ENCODE measurements at places on chromosomes 1 and 21.

DNA sequence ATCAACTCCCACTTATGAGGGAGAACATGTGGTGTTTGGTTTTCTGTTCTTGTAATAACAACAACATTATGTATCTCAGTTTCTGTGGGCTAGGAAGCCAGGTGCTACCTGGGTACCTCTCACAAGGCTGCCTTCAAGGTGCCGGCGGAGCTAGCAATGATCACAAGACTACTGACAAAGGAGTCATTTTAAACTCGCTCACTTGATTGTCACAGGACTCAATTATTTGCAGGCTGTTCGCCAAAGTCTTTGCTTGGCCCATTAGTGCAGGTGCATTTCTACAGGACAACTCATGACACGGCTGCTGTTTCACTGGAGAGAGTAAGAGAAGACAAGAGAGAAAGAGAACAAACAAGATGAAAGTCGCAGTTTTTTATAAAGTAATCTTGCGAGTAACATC, 1237.4 kb upstream of the TMPRSS15 start:
- no peak for DNase-seq
- no peaks in the 10 kb centered on the region for H3K27me3 ChIP-seq
- no peaks in the 10 kb centered on the region for H3K36me3 ChIP-seq
- H3K27ac ChIP-seq: no peak overlapping the region
- H3K4me3 ChIP-seq: no peak overlapping the region

GRCh38 chr1:29271724-29272123, 35.4 kb downstream of the PTPRU start:
- H3K4me1 ChIP-seq: no peaks in the 10 kb centered on the region
- no peak overlapping the region for H3K27ac ChIP-seq
- no peak for DNase-seq
- H3K36me3 ChIP-seq: no peaks in the 10 kb centered on the region

GRCh38 chr1:65812065-65812464, 19.4 kb downstream of the PDE4B start:
- H3K4me3 ChIP-seq: no peak overlapping the region
- peaks cover 9% of the 10 kb centered on the region for H3K27me3 ChIP-seq
- H3K36me3 ChIP-seq: no peaks in the 10 kb centered on the region
- H3K4me1 ChIP-seq: no peaks in the 10 kb centered on the region

DNA sequence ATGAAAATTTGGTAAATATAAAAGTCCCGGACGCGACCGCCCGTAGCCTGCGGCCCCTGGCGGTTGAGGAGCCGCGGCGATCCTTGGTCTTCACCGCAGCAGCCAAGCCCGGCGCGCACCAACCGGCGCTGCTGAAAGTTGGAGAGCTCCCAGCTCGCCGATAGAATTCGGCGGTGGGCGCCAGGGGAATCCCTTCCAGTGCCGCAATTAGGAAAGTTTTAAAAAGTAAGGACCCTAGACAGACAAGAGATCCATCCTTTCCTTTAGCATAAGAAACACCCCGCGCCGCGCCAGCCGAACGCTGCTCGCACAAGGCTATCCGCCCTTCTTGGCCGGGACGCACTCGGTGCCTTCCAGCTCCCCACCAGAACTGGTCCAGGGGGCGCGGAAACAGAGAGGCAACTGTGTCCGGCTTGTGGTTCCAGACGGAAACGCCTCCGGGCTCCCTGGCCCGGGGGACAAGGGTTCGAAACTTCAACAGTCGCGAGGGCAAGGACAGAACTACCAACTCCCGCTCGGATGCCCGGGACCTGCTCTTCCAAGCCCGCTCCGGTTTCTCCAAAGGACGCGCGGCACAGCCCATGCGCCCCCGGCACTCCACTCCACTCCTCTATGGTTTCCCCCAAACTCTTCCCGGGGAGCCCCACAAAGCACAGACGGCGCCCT, 1.7 kb downstream of the FAM78B start:
- H3K4me1 ChIP-seq: peaks cover 17% of the 10 kb centered on the region

- H3K4me3 ChIP-seq: no peak overlapping the region
- no peaks in the 10 kb centered on the region for H3K36me3 ChIP-seq
- peaks cover 26% of the 10 kb centered on the region for H3K27me3 ChIP-seq
- H3K4me1 ChIP-seq: no peaks in the 10 kb centered on the region
- DNase-seq: no peak
- H3K27ac ChIP-seq: no peak overlapping the region
Observed at GRCh38 chr1:19033926-19034680, 77.6 kb upstream of the IFFO2 start.

GRCh38 chr1:63621075-63621474, 27.9 kb downstream of the PGM1 start:
- DNase-seq: no peak
- peaks cover 14% of the 10 kb centered on the region for H3K4me1 ChIP-seq
- no peak overlapping the region for H3K4me3 ChIP-seq
- peak overlapping the region; percentile 67 for H3K27ac ChIP-seq
- no peaks in the 10 kb centered on the region for H3K27me3 ChIP-seq
- peaks cover 8% of the 10 kb centered on the region for H3K36me3 ChIP-seq

GRCh38 chr1:203680765-203681164, 54.1 kb downstream of the ATP2B4 start:
- no peak for DNase-seq
- H3K27ac ChIP-seq: no peak overlapping the region
- H3K4me1 ChIP-seq: peaks cover 11% of the 10 kb centered on the region
- H3K36me3 ChIP-seq: no peaks in the 10 kb centered on the region

DNA sequence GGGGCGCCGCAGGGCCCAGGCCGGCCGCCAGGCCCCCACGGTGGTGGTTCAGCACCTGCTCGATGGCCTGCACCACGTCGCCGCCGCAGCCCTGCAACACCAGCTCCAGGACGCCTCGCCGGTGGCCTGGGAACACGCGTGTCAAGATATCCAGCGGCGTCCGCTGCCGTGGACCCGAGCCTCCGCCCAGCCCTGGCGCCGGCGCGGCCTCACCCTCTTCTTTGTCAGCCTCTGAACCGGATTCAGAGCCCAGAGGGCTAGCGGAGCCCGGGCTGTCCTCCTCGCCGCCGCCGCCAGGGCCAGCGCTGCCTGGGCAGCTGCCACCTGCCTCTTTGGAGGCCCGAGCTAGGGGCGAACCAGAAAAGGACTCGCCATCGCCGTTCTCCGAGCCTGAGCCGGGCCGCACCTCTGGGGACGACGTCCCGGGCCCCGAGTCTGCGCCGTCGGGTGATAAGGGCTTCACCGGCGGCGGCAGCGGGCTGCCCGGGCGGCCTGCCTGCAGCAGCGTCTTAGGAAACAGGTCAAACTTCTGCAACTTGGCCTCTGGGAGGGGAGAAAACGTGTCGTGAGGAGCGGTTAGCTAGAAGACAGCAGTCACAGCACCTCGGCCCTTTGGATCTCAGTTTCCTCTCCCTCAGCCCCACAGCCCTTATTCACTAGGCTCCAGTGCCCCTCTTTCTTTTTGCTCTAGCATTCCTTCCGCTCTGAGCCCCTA, 3.9 kb downstream of the DMRTA2 start:
- peak overlapping the region; percentile 83 for H3K27ac ChIP-seq
- DNase-seq: no peak
- peaks cover 25% of the 10 kb centered on the region for H3K36me3 ChIP-seq
- H3K4me3 ChIP-seq: peak overlapping the region; percentile 74
- H3K27me3 ChIP-seq: peaks cover 90% of the 10 kb centered on the region
- peaks cover 74% of the 10 kb centered on the region for H3K4me1 ChIP-seq

GRCh38 chr1:64683419-64683818, 61.5 kb upstream of the RAVER2 start:
- H3K27me3 ChIP-seq: no peaks in the 10 kb centered on the region
- H3K36me3 ChIP-seq: no peaks in the 10 kb centered on the region
- H3K4me3 ChIP-seq: no peak overlapping the region
- no peak overlapping the region for H3K27ac ChIP-seq
- no peaks in the 10 kb centered on the region for H3K4me1 ChIP-seq

GRCh38 chr1:201457508-201457960, 11.5 kb downstream of the PHLDA3 start:
- no peaks in the 10 kb centered on the region for H3K36me3 ChIP-seq
- no peak for DNase-seq
- H3K4me1 ChIP-seq: peaks cover 7% of the 10 kb centered on the region
- no peak overlapping the region for H3K4me3 ChIP-seq

GRCh38 chr1:245348626-245349025, 193.8 kb downstream of the KIF26B start:
- peaks cover 23% of the 10 kb centered on the region for H3K27me3 ChIP-seq
- H3K4me1 ChIP-seq: no peaks in the 10 kb centered on the region
- no peaks in the 10 kb centered on the region for H3K36me3 ChIP-seq
- no peak overlapping the region for H3K27ac ChIP-seq
- no peak overlapping the region for H3K4me3 ChIP-seq

DNA sequence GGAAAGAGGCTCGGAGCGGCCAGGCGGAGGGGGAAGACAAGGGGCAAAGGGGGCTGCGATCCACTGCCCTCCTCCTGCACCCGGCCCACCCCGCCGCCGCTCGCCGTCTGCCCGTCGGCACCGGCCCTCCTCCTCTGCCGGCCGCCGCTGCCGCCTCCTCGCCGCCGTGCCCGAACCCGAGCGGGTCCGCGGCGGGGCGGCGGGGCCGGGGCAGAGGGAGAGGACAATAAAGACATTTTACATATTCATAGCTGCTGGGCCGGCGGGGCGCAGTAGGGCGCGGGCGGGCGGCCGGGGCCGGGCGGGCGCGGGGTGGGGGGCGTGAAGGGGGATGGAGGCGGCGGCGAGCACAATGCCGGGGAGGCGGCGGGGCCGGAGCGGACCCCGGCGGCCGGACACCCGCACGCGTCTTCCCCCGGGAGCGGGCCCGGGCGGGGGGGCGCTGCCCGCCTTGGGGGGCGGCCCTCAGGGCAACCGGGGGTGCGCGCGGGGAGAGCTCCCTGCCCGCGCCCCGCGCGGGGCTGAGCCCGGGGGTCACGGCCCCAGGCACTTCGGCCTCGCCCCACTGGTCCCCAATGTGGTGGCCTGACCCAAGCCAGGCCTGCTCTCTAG, 546 bp downstream of the POU2F1 start:
- H3K27me3 ChIP-seq: no peaks in the 10 kb centered on the region
- H3K4me3 ChIP-seq: peak overlapping the region; percentile 92
- DNase-seq: peak; percentile 43
- no peaks in the 10 kb centered on the region for H3K36me3 ChIP-seq
- peak overlapping the region; percentile 99 for H3K27ac ChIP-seq
- H3K4me1 ChIP-seq: peaks cover 10% of the 10 kb centered on the region

GRCh38 chr1:64135462-64136223, 67.8 kb upstream of the UBE2U start:
- H3K36me3 ChIP-seq: no peaks in the 10 kb centered on the region
- H3K27ac ChIP-seq: no peak overlapping the region
- peaks cover 5% of the 10 kb centered on the region for H3K4me1 ChIP-seq
- DNase-seq: no peak

DNA sequence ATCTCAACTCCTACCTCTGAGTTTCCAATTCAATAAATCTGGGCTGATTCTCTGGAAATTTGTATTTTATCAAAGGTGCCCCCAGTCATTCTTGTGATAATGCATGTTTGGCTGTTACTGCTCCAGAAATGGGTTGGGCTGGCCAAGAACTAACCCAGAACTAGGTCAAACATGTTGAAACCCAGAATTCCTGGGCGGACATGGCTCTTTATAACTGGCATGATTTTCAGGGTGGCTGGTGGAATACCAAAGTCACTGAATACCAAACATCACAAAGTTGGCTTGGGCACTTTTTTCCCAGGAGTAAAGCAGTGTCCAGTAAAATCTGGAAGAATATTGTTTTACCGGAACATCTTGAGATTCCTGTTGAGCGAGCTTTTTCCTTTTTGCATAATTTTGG, 89.4 kb upstream of the S1PR1 start:
- no peak overlapping the region for H3K27ac ChIP-seq
- H3K36me3 ChIP-seq: no peaks in the 10 kb centered on the region
- peaks cover 17% of the 10 kb centered on the region for H3K4me1 ChIP-seq
- H3K27me3 ChIP-seq: no peaks in the 10 kb centered on the region
- no peak overlapping the region for H3K4me3 ChIP-seq
- no peak for DNase-seq

DNA sequence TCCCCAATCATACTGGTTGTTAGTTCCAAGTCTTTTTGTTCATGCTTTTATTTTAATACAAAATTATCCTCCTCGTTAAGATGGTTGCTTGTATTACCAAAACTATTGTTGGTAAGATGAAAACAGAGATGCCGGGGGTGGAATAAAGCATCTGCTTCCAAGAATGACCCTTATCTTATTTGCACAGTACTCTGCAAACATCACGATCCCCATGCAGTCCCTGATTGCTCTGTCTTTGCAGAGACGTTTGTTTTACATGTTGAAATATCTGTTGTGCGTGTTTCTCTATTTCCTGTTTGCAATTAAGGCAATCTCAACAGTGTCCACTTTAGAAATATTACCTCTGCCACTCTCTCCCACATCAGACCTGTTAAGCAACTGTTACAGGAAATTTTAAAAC, 141.3 kb upstream of the NCAM2 start:
- DNase-seq: no peak
- H3K4me3 ChIP-seq: no peak overlapping the region
- H3K36me3 ChIP-seq: no peaks in the 10 kb centered on the region
- no peak overlapping the region for H3K27ac ChIP-seq

- no peaks in the 10 kb centered on the region for H3K27me3 ChIP-seq
- H3K36me3 ChIP-seq: no peaks in the 10 kb centered on the region
- no peak overlapping the region for H3K4me3 ChIP-seq
- no peak for DNase-seq
- no peak overlapping the region for H3K27ac ChIP-seq
Observed at GRCh38 chr21:37032877-37033471, 26.5 kb downstream of the RIPPLY3 start.

- DNase-seq: no peak
- no peak overlapping the region for H3K4me3 ChIP-seq
- peaks cover 21% of the 10 kb centered on the region for H3K27me3 ChIP-seq
- H3K27ac ChIP-seq: no peak overlapping the region
Observed at GRCh38 chr1:169451218-169451824, 24.0 kb upstream of the CCDC181 start.

GRCh38 chr1:113255038-113255719, 135.1 kb upstream of the MAGI3 start:
- no peaks in the 10 kb centered on the region for H3K36me3 ChIP-seq
- DNase-seq: no peak
- no peaks in the 10 kb centered on the region for H3K4me1 ChIP-seq
- no peak overlapping the region for H3K4me3 ChIP-seq
- peaks cover 18% of the 10 kb centered on the region for H3K27me3 ChIP-seq

DNA sequence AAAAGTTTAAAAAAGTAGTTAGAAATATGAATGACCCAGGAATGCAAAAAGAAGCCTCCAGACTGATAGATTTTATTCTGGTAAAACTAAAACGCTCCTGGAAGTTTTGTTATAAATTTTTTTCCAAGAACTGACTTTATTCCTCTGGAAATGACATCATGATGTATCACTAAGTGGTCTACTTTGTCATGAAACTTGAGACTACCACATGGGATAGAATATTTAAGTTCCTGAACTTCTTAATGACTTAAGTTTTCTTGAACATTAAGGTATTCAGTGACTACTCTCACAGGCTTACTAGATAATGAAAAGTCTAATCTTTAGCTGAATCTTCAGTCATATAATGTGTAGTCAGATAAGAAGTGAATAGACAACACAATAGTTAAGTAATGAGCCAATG, 842.2 kb downstream of the USP25 start:
- H3K27me3 ChIP-seq: no peaks in the 10 kb centered on the region
- H3K27ac ChIP-seq: no peak overlapping the region
- no peak overlapping the region for H3K4me3 ChIP-seq

DNA sequence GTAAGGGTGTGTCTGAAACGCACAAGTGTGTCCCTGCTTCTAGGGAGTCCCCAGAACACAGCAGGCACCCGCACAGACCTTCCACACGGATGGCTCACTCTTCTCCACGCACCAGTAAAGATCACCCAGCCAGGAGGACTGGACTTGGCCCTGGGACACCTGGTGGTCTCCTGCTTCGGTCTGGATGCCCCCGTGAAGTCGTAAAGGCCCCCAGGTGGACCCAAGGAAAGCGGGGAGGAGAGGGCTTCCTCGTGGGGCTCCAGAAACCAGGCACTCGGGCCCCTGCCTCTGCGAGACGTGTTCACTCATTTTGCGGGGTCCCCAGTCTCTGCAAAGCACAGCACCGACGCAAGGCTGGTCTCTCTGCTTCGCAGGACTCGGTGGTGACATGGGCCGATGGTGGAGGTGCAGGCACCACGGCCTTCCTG, 20.2 kb upstream of the COL6A2 start:
- DNase-seq: no peak
- no peak overlapping the region for H3K4me3 ChIP-seq
- no peaks in the 10 kb centered on the region for H3K4me1 ChIP-seq
- H3K27ac ChIP-seq: no peak overlapping the region
- peaks cover 15% of the 10 kb centered on the region for H3K27me3 ChIP-seq
